ENCODE measurements at places on chromosomes 4 and X. TPM values are rescaled to one million over a fixed set of nuclear protein-coding genes. Genes with fewer than 3 reads are reported as not detected.

DNA sequence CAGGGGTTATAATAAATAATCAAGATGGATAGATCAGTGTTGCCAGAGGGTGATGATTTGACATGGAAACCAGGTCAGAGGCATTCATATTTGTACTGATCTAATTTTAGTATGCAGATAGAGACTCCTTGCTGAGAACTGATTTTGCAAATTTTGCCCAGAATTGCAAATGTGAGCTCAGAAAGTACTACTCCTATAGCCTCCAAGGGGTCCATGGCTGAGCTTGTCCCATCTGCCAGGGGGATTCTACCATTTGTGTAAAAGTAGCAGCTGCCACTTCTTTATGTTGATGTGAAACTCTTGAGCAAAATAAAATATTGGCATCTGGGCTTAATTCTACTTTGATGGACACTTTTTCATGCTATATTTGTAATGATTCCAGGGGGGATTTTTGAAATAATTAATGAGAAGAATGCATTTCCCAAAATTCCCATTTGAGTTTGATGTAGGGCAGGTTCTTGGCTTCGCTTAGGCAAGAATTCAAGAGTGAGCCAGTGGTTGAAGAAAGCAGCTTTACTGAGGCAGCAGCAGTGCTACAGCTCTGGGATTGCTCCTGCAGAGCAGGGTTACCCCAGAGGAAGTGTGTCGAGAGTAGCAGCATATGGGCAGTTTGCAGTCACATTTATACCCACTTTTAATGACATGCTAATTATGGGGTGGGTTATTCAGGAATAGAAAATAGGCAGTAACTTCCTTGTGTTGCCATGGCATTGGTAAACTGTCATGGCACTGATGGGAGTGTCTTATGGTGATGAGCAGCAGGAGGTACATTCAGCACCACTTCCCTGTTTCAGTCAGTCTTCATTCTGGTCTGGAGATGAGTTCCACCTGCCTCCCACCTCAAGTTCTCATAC is 38.7 kb upstream of the DCLK2 start:
- no peak overlapping the region for H3K4me3 ChIP-seq
- H3K36me3 ChIP-seq = no peaks in the 10 kb centered on the region
- no peaks in the 10 kb centered on the region for H3K4me1 ChIP-seq

GRCh38 chr4:97457253-97457652 is 686.0 kb downstream of the STPG2 start:
- no peaks in the 10 kb centered on the region for H3K27me3 ChIP-seq
- H3K27ac ChIP-seq = no peak overlapping the region
- no peak overlapping the region for H3K4me3 ChIP-seq
- no peak for DNase-seq

DNA sequence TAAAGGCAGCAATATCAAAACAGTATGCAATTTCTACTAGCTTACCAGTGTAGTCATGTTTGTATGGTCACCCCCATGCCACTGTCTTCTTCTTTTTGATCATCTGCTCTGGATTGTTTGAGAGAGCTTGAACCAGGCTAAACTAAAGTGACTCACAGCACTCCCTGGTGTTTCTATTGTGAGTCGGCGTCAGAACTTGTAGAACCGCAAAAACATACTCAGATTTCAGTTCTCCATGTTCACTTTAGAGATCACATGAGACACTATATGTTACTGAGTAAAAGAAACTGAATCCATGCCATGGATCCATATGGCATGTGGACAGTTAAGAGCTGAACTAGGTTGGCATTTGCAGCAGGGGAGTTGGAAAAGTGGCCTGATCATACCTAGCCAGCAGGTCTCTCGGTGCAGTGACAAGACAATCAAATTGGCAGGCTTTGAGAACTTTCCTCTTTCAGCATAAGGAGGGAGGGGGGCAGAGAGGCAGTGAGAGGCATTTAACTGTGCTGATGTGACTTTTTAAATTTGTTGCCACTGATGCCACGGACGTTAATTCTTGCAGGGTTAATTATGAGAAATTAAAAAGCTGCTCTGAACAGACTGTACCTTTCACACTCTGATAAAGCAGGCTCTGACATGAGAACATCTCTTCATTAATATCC is 88.4 kb downstream of the AFF2 start:
- H3K27ac ChIP-seq = no peak overlapping the region
- DNase-seq = no peak
- no peaks in the 10 kb centered on the region for H3K27me3 ChIP-seq
- no peaks in the 10 kb centered on the region for H3K36me3 ChIP-seq

DNA sequence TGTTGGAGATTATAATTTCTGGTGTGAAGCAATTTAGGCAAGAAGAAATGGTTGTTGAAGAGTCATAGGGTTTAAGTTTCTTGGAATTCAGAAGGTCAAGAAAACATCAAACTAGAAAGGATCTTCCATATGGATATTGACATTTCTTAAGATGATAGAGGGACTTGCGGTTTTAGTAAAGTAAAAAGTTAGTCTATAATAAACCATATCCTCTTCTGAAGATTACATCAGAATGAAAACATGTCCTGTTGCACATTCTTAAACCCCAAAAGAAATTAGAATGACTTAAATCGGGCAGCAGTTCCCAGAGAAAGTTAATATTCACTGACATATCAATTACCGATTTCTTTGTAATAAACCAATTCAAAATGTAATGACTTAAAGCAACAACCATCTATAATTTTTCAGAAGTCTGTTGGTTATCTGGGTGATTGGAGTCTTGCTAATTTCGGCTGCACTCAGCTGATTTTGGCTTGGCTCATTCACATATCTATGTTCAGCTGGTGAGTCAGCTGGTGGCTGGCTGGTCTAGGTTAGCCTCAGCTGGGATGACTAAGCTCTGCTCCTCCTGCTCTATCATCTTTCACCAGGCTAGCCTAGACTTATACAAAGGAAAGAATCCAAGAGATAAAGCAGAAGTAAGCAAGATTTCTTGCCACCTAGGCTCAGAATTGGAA is 24.4 kb upstream of the DYNLT3 start:
- no peaks in the 10 kb centered on the region for H3K27me3 ChIP-seq
- no peak overlapping the region for H3K4me3 ChIP-seq
- H3K27ac ChIP-seq = no peak overlapping the region
- no peaks in the 10 kb centered on the region for H3K36me3 ChIP-seq
- no peaks in the 10 kb centered on the region for H3K4me1 ChIP-seq

DNA sequence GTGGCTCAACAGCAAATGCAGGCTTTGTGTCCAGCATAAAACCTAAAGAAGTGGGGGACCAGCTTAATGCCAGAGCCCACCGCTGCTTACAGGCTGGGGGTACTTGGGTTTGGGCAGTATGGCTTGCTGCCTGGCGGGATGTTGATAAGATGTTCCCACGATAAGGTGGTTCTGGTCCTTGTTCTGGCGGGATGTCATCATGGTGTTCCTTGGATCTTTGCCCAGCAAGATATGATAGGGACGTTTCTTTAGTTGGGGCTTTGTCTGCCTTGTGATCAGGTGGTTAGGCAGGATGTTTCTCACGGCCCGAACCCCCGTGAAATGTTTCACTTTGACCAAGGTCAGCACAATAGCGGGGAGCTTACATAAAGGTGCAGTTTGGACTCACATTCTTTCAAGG is 35.3 kb downstream of the PNPLA4 start:
- no peak overlapping the region for H3K27ac ChIP-seq
- H3K4me3 ChIP-seq = no peak overlapping the region
- no peaks in the 10 kb centered on the region for H3K27me3 ChIP-seq
- H3K4me1 ChIP-seq = no peaks in the 10 kb centered on the region

PPARGC1A gene
- 44.4 TPM for total RNA-seq

GUCY1B1 gene
- 1.2 TPM for total RNA-seq

F8A2 gene
- total RNA-seq = not detected
